Esophagus muscularis mucosa (tissue), 4 donors: ENCODE measurements at places on chromosomes 7 and 10.
A peak's percentile ranks its signal among the peaks of the same experiment; 100 is the strongest.

GRCh38 chr10:28130267-28130666 lies 131.4 kb upstream of the ODAD2 start:
- H3K36me3 ChIP-seq: peaks cover 6% of the 10 kb centered on the region
- no peak overlapping the region for H3K4me3 ChIP-seq
- H3K27ac ChIP-seq: no peak overlapping the region
- no peak for DNase-seq

DNA sequence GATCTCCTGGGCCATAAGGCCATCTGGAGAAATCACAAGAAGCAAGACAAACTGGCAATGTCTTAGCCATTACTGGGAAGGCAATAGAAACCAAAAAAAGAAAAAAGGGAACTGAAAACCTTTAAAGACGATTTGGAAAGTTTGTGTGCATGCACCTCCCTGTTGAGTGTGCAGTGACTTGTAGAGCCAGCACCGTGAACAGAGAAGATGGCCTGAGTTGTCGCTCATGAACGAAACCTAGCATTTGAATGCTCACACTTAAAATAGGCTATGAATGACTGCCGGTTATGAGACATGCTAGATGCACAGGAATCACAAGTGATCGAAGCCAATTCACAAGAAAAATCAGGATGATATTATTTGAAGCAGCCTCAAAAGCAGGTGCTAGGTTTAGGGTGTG lies 151.3 kb upstream of the ADO start:
- no peak for DNase-seq
- no peak overlapping the region for H3K4me3 ChIP-seq

- DNase-seq: no peak
- no peak overlapping the region for H3K4me3 ChIP-seq
- no peaks in the 10 kb centered on the region for H3K36me3 ChIP-seq
- H3K27me3 ChIP-seq: no peaks in the 10 kb centered on the region
- H3K4me1 ChIP-seq: no peaks in the 10 kb centered on the region
These were observed 448.9 kb upstream of the FOXK1 start for GRCh38 chr7:4233146-4233545.

DNA sequence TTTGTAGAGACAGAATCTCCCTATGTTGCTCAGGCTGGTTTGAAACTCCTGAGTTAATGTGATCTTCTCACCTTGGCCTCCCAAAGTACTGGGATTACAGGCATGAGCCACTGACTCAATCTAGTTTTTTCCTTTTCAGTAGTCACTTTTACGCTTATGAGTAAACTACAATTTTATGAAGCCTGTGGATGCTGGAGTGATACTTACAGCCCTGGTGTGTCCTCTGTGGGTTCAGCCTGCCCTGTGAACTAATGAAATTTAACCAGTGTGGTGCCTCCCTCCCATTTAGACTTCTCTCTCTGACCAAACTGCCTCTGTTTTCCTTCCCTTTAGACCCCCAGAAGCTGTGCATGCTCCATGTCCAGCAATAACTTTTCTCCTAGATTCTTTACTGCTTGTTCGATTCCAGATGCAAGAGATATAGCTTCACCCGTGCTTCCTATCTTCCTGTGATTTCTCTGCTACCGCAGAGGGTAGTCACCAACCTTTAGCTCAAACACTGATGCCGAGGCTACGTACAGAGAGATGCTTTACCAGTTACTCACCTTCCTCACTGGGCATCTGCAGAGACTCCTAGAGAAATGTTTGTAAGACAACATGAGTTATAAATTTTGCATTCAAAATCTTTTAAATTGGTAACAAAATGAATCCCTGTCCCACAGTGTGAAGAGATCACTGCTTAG lies 90.8 kb downstream of the KIAA1217 start:
- no peak overlapping the region for H3K4me3 ChIP-seq
- H3K27me3 ChIP-seq: no peaks in the 10 kb centered on the region
- H3K36me3 ChIP-seq: no peaks in the 10 kb centered on the region
- H3K4me1 ChIP-seq: no peaks in the 10 kb centered on the region

DNA sequence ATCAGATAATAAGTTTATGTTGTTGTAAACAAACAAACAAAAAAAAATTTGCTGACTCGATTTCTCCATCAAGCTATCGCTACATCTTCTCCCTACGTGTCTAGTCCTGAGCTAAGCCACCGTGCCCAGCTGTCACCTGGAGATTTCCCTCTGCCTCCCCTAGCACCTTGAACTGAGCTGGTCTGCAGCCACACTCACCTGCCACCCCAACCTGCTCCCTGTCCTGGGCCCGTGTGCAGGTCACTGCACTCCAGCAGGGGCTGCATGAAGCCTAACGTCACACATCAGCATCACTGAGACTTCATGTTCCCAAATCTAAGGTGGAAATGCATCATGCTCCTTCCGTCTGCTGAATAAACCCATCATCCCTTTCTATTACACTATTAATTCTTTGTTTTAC lies 44.4 kb downstream of the TEX36 start:
- no peaks in the 10 kb centered on the region for H3K4me1 ChIP-seq
- peak; percentile 66 for DNase-seq
- no peak overlapping the region for H3K4me3 ChIP-seq
- H3K27me3 ChIP-seq: no peaks in the 10 kb centered on the region

DNA sequence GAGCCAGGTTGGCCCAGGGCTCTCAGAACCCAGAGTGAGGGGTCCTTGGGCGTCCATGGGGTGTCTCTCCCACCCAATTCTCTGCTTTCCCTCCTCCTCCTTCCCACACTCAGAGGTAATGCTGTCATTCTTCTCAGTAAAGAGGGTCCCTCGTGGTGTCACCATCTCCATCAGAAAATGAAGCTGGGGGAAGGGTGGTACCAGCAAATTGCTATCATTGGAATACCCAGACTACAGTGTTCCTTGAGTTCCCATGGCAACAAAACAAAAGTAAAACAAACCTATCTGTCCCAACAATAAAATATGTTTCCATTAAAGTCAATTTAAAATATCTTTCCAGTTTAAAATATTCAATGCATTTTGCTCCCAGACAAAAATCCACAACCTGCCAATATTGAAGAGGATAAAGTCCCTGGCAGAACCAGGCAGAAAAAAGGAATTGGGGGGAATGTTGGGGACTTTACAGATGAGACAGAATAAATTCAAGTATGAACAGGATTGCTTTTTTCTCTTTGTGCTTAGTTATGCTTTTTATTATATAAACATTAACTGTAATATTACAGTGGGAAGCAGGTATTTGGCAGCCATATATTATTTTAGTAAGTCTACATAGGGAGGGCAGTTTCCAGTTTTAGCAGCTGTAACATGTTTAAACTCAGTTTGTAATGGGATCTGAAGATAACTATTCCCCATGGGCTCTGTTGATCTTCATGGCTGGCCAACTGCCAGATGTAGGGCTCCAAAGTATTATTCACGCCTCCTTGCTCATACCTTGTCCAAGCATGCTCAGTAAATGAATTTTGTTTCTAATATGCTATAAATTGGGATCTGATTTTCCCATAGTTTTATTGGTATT lies 182.1 kb downstream of the ARID5B start:
- no peak for DNase-seq
- H3K4me3 ChIP-seq: peak overlapping the region; percentile 6
- H3K4me1 ChIP-seq: peaks cover 52% of the 10 kb centered on the region
- peaks cover 20% of the 10 kb centered on the region for H3K36me3 ChIP-seq
- H3K27me3 ChIP-seq: no peaks in the 10 kb centered on the region

DNA sequence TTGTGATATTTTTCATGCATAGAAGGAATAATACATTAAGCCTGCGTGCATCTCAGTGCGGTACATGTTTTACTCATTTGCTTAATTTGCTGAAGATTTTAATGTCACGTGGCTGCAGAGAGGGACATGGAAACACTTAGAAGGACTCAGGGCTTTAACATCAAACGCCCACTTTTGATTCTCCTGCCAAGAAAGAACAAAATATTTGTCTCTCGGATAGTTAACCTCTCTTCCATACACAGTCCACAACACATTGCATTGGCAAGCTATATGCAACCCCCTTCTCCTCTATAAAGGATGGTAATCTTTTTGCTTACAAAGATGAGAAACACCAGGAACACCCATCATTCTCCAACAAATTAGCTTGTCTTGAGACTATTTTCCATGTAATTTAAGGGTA lies 148.0 kb upstream of the NRP1 start:
- H3K36me3 ChIP-seq: no peaks in the 10 kb centered on the region
- no peak overlapping the region for H3K27ac ChIP-seq
- no peaks in the 10 kb centered on the region for H3K27me3 ChIP-seq

DNA sequence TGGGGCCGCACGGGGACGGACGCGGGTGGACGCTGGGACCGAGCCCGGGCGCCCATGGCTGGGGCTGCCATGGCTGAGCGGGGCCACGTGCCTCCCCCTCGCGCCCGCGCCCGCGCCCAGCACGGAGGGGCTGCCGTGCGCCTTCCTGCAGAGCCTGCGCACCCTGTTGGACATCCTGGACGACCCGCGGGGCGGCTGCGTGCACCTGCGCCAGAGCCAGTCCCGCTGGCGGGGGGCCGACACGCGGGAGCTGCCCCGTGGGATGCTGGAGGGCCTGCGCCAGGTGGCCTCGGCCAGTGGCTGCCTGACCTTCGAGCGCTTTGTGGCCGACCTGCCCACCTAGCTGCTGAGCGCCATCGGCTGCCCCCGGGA lies 72.5 kb upstream of the KCTD7 start:
- no peak overlapping the region for H3K4me3 ChIP-seq
- no peak overlapping the region for H3K27ac ChIP-seq
- no peaks in the 10 kb centered on the region for H3K27me3 ChIP-seq
- no peak for DNase-seq
- H3K36me3 ChIP-seq: peaks cover 55% of the 10 kb centered on the region

GRCh38 chr7:155756322-155756721 lies 55.9 kb downstream of the SHH start:
- no peaks in the 10 kb centered on the region for H3K27me3 ChIP-seq
- H3K4me3 ChIP-seq: no peak overlapping the region
- no peak overlapping the region for H3K27ac ChIP-seq
- no peak for DNase-seq

- H3K4me1 ChIP-seq: peaks cover 60% of the 10 kb centered on the region
- no peak overlapping the region for H3K27ac ChIP-seq
- no peaks in the 10 kb centered on the region for H3K36me3 ChIP-seq
These were observed 55.4 kb upstream of the ELN start for GRCh38 chr7:73972614-73973013.

DNA sequence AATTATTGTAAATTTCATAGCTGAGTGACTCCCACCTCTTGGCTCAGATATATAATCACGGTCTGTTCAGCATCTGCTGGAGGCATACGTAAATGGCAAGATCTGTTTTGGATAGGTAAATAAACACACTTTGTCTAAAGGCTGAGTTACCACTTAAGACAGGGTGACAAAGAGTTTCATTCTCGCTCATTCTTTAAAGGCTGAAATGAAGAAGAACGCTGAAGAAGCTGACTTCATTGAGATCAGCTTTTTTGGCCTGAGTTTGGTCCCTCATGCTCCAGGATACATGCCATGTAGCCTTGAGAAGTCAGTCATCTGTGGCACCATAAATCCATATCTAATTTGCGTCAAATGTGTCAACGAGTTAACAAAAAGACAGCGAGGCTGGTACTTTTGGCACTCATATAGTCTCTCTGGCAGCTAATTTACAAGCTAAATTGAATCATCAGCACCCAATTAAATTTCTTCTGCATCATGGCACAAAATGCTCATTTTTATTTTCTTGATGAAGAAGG lies 309.9 kb downstream of the GPAM start:
- no peak overlapping the region for H3K27ac ChIP-seq
- DNase-seq: no peak
- no peaks in the 10 kb centered on the region for H3K4me1 ChIP-seq
- H3K4me3 ChIP-seq: no peak overlapping the region
- no peaks in the 10 kb centered on the region for H3K27me3 ChIP-seq

DNA sequence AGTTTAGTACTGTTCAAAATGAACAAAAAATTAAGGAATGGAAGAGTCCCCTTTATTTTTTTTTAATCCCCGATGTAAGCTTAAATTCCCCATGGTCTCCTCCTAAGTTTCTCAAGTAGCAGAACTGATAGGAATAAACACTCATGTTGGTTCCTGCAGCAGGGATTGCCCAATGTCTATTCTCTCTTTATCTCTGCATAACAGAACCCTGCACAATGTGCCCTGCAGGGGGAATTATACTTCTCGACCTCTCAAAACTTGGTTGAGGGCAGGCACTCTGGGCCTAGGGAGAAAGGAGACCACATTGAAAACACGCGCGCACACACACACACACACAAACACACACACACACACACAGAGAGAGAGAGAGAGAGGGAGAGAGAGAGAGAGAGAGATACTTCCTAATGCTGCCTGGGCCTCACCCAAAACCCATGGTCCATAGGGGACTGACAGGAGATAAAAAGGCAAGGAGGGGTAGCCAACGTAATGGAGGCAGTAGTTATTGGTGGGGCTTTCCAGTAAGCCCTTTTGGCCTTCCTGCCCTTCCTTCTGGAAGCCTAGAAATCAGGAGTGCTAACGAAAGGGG lies 22.7 kb downstream of the JAZF1 start:
- no peak overlapping the region for H3K4me3 ChIP-seq
- peaks cover 45% of the 10 kb centered on the region for H3K4me1 ChIP-seq
- DNase-seq: no peak
- no peaks in the 10 kb centered on the region for H3K27me3 ChIP-seq
- H3K27ac ChIP-seq: no peak overlapping the region

DNA sequence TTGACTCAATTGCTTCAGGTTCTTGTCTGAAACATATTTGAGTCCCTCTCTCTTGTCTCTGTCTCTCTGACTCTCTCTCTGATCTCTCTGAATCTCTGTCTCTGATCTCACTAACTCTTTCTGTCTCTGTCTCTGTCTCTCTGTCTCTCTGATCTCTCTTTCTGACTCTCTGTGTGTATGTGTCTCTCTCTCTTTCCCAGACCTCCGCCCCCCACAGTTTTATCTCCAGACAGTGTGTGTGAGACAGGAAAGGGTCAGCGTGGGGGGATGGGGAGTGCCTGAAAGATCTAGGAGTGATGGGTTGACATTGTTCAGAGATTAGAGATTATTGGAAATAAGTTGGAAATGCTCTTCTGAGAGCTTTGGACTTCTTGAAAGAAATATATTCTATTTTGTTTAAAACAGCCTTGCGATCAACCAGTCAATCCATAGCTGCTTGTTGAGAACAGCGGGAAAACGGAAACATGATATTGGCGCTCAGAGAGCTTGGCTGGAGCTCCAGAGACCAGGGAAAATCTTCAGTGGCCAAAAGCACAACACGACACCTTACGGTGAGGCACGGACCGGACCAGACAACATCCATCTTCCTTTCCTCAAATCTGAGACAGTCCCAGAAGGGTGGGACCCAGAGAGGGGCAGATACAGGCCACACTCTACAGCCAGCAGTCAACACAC lies 35.5 kb downstream of the CALML3 start:
- H3K27ac ChIP-seq: peak overlapping the region; percentile 79
- no peaks in the 10 kb centered on the region for H3K27me3 ChIP-seq
- no peak for DNase-seq
- H3K36me3 ChIP-seq: no peaks in the 10 kb centered on the region
- peaks cover 79% of the 10 kb centered on the region for H3K4me1 ChIP-seq

- H3K4me1 ChIP-seq: no peaks in the 10 kb centered on the region
- no peak overlapping the region for H3K27ac ChIP-seq
- H3K4me3 ChIP-seq: no peak overlapping the region
- DNase-seq: no peak
These were observed 556.1 kb downstream of the GALNT17 start for GRCh38 chr7:71687831-71688599.
